ENCODE measurements at places on chromosomes 7 and 10.

- DNase-seq, result peak; percentile 57
These were observed 47.7 kb upstream of the TRIM8 start for GRCh38 chr10:102596506-102596971.

GRCh38 chr7:113339661-113340060, 221.3 kb upstream of the SMIM30 start:
- DNase-seq, result no peak

DNA sequence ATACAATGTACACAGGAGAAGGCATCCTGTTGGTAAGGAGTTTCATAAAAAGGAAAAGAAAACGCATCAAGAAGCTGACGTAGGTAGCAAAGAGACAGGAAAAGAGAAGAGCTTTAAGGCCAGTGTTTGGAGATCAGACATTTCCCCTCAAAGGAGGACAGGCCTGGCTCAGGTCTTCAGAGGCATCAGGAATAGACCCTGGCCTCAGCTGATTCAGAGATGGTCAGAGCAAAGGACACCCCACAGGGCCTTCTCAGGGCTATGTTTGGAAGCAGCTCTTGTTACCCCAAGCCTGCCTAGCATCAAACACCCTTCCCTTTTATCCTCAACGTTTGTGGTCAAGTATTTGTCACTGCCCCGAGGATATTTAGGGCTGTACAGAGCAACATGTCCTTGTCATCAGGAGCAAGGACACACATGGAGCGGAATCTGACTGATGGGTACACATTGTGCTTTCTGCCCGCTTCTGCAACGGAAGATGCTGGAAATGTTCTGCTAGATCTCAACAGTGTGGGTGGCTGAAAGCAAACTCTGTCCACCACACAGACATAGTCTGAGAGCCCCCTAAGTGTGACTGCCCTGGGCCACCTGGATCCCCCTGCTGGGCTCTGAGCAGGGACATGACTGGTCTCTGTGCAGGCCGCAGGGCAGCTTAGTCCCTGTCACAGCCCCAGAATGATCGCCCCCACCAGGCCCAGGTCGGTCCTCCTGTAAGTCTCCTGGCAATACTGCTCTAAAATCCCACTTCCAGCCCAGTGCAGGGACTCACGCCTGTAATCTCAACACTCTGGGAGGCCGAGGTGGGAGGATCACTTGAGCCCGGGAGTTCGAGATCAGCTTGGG, 1.0 kb upstream of the ZDHHC4 start:
- DNase-seq, result no peak

GRCh38 chr7:121212036-121212435, 116.8 kb upstream of the WNT16 start:
- no peak for DNase-seq

DNA sequence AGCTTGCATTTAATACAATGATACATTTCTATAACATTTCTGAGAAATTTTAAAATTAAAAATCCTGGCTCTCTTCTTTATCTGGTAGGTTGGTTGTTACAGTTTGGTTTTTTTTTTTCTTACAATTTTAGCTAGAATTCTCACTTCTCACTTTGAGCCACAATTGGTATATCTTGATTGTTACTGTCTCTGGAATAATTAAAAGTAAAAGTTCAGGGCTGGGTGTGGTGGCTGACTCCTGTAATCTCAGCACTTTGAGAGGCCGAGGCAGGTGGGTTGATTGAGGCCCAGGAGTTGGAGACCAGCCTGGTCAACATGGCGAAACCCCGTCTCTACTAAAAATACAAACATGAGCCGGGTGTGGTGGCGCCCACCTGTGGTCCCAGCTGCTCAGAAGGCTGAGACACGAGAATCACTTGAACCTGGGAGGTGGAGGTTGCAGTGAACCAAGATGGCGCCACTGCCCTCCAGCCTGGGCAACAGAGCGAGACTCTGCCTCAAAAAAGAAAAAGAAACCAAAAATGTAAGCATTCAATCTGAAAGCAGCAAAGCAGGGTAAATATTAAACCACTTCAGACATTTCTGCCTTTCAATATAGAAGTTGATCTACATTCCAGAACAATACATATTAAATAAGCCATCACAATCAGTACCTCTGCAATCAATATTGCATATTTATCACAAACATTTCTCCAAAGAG, 88.6 kb upstream of the PFKP start:
- DNase-seq, result no peak

DNA sequence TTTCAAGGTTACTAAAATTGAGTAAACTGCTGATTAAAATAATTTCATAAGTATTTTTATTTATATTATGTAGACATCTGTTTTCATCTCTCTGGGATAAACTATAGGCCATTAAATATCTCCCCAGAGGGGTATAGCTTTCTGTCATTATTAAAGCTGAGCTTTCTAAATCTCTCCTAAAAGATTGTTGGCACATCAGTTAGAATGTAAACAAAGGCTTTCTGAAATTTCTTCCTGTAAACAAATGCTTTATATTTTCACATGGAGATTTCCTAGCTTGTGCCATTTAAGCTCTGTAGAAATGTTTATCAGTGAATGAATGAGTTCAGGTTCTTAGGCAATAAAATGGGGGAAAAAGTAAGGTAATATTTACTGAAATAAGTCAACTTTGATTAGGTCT, 35.7 kb downstream of the PPP1R9A start:
- no peak for DNase-seq

DNA sequence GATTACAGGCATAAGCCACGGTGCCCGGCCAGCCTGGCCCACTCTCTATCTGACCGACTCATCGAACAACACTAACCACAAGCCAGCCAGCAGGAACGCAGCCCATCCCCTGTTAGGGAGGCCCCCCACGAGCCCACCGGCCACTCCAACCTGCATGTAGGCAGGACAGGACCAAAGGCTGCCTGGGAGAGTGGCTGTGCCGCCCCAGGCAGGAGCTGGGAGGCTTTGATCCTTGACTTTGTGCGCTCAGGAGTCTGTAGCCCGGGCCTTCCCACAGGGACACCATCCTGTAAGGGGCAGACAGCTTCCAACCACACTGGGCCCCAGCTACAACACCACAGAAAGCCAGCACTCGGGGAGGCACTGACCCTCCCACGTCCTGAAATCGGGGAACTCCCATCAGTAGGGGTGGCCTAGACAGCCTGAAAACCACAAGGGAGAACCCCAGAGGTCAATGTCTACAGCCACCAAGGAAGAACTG, 29.4 kb downstream of the GRID1 start:
- DNase-seq, result no peak

DNA sequence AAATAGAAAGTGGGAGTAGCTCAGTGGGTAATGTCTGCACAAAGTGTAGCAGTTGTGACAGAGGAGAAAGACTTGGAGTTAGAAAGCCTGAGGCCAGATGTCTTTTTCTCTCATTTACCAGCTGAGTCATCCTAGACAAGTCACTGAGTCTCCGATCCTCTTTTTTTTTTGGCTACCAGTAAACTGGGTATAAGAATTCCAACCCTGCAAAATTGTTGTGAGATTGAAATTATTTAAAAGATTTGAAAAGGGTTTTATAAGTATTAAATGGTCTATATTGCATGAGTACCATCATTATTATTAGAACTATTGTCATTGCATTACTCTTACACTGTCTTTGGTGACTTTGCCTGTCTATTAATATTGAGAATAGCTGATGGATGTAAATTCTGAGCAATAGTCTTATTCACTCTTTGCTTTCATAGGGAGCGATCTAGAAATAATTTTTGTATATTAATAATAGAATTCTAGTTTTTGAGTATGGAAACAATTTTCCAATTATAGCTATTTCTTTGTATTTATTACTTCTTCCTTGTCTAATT, 74.0 kb downstream of the ARID5B start:
- DNase-seq, result peak; percentile 85

DNA sequence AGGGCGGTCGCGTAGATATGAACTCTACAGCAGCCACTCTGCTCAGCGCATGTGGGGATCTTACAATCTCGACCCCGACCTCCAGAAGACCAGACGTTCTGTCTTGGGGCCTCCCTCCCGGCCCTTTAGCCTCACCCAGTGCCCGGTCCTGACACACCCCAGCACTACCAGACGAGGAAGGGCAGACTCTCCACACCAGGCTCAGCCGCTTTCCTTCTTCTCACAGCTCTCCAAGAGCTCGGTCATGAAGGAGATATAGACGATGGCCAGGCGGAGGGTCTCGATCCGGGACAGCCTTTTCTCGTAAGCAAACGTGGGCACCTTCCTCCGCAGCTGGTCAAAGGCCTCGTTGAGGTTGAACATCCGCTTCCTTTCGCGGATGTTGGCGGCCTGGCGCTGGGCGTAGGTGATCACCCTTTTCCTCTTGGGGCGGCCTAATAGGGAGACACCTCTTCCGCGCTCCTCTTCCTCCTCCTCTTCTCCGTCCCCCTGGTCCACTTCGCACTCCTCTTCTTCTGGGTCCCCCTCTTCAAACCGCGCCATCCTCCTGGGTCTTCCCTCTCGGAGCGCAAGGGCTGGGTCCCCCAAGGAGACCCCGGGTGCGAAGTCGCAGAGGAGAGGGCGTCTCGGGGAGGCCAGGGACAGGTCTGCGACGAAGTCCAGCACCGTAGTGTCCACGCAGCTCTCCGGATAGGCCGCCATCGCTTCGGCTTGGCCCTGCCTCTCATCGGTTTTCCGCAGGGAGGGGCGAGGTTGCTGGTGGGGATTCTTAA, at the start of gene FERD3L:
Gene FERD3L (minus strand): TSS at position 761 of the 773 bp plus-strand sequence. CDS start 59 bp downstream, at position 702.
- DNase-seq, result no peak

DNA sequence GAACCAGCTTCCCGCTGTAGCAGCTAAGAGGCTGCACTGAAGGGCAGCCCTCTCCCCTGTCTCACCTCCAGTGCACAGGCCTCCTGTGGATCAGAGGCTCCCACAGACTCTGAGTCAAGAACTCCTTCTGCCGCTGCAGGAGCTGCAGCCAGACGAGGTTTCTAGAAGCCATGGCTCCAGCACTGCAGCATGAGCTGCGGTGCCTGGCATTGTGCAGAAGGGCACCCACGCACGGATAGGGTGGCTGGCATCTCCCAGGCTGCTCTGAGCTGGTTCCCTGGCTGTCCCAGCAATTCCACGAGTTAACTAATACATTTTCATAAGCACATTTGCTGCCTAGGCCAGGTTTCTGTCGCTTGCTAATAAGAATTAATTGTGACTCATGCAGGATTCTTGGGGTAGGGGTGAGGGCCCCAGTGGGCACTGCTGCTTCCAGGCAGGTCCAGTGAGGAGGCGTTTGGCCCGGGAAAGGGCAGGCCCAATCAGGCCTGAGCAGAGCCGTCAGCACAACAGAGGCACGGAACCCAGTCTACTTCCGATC, 594.2 kb downstream of the DNAJB6 start:
- DNase-seq, result no peak

- DNase-seq, result no peak
These were observed 205.6 kb upstream of the PRSS58 start for GRCh38 chr7:142463401-142463850.

GRCh38 chr10:114914560-114914959, 23.4 kb upstream of the TRUB1 start:
- DNase-seq, result no peak

DNA sequence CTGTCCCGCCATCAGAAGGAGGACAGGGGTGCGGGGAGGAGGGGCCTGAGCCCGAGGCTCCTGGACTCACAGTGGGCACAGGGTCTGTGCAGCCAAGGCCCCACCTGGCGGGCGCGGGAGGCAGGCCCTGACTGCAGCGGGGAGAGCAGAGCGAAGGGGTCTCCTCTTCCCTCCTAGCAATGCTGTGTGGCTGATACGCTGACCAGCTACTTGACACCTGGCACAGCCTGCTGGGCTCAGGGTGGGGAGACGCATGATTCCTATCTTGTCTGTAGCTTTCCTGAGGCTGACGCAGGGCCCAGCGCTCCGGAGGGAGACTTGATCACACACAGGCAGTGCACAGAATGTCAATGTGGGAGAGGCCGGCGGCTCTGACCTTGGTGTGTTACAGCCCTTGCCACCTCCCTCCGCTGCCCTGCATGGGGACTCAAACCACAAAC, 174.9 kb downstream of the ELFN1 start:
- DNase-seq, result no peak

DNA sequence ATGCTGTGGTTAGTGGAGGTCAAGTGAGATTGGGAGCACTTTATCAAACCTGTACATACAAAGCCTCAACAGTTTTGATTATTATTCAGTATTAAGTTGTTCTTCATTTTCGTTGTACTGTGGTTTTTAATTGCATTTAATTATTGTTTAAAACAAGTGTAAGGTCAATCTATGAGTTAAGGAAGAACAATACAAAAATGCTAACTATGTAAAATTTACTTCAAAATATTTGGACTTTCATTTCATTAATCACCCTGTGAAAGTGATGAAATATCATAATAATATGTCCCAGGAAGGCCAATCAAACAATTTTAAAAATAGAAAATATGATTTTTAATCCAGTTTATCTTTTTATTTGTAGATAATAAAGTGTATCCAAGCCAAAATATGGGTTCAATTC, 13.6 kb upstream of the NDUFA5 start:
- no peak for DNase-seq

DNA sequence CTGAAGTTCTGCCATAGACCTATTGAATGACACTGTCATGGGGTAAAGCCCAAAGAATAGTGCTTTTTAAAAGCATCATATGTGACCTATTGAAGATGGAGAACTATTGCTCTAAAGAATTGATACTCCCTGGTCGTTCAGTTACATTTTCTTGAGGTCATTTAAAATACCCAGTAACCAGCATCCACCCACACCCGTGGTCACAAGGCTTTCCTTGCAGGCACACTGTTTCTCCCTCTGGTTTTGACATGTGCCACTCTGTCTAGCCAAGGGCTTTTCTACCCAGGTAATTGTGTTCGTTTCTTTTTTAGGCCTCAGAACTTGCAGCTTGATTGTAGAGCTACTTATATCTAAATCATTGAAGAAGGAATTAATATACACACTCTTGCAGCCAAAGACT, 68.3 kb upstream of the LYZL2 start:
- DNase-seq, result no peak

- DNase-seq, result no peak
These were observed 60.1 kb downstream of the ERCC6 start for GRCh38 chr10:49478819-49479218.

- no peak for DNase-seq
These were observed 133.4 kb upstream of the TCERG1L start for GRCh38 chr10:131444862-131445461.

DNA sequence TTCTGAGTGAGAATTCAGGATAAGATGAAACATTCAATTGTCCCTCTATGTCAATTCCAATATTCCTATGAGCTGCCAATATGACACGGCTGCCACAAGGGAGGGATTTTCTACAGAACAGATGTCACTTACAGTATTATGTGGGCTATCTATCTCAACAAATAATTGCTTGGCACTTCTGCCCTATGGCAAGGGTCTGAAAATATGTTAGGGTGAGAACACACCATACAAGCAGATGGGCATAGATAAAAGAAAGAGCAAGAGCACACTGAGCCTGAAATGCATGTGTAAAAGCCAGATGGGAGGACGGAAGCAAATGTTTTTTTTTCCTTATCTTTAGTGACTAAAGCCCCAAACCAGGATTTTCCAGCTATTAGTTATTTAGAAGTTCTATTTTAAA, 70.1 kb upstream of the TFEC start:
- DNase-seq, result no peak

- DNase-seq, result no peak
These were observed 129.4 kb downstream of the GLRX3 start for GRCh38 chr10:130265542-130265941.

DNA sequence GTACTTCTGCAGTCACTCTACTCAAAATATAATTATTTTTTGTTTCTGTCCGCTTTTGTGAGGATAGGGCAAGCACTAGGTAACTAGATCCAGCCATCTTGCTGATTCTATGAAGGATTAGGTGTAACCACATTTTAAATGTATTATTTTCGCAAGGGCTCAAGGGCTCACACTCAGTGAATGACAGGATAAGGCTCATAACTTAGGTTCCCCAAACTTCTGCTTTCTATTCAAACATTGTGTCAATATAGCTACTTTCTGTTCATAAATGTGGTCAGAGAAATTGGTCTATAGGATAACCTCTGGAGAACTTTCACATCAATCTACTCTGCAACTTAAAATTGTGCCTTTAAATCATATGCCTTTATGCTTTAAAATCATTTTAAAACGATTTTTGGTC, 1141.2 kb downstream of the SORCS1 start:
- DNase-seq, result no peak
